ENCODE measurements at places on chromosomes 6 and 20.

GRCh38 chr6:57085471-57085870 lies 4.5 kb upstream of the ZNF451 start:
- DNase-seq = no peak

DNA sequence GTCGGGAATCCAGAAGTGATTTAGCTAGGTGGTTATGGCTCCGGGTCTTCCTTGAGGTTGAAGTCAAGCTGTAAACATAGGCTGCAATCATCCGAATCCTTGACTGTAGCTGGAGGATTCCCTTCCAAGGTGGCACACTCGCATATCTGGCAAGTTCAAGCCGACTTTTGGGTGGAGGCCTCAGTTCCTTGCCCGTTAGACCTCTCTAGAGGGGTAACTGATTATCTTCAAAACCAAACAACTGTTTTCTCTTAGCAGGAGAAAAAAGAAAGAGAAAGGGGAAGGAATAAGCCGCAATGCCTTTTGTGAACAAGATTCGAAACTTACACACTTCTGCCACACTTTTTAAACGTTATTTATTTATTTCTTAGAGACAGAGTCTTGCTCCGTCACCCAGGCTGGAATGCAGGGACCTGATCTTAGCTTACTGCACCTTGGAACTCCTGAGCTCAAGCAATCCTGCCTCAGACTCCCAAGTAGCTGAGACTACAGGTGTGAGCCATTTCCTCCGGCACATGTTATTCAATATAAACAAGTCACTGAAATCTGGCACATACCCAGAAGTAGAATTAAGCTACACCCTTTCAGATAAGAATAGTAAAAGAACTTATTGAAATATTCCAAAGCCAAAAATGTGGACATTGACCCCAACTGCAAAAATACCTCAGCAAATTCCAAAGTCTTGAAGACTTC lies 76.3 kb downstream of the HFE start:
- no peak for DNase-seq

GRCh38 chr6:19771753-19772336 lies 65.3 kb upstream of the ID4 start:
- no peak for DNase-seq

DNA sequence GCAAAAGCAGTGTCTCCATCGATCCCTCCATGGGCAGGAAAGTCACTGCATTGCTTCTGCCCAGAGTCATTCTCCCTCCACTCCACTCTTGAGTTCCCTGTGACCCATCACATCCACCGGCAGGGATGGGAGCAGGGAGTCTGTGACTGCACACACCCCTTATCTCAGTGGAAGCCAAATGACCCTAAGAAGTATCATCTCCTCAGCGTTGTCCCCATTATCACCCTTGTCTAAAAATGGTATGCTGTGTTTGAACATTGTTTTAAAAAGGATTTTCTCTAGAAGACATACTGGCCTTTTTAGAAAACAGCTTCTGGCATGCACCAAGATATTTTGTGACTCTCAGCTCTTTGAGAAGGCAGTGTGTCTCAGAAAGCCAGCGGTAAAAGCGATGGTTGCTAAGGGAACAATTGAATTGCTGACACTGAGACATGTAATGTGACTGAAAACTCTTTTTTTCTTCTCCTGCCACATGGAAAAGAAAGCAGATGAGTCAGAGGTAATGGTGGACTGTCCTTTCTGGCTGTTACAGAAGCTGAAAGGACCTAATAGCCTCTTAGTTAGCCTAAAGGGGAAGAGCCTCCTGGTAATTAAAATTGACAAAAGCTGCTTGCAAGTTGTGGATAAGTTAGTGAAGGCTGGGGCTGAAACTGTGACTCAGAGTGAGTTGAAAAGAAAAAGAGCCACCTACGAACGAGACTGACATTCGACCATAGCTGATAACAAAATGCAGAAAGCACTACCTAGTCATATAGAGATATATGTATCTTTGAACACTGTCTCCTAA lies 120.5 kb downstream of the MAP3K7 start:
- DNase-seq = no peak
